ENCODE measurements at places on chromosomes 5 and 9. TPM values are rescaled to one million over a fixed set of nuclear protein-coding genes. Genes with fewer than 3 reads are reported as not detected.

Gene HNRNPH1
- 954 TPM for total RNA-seq

Gene PLEKHG4B
- not detected for total RNA-seq

Gene ANKRD31
- total RNA-seq, result 0.15 TPM

Gene ARL14EPL
- total RNA-seq, result not detected

Gene LHX3
- total RNA-seq, result not detected

Gene RAD17
- total RNA-seq, result 22.5 TPM

Gene MAML1
- 29.5 TPM for total RNA-seq
